HS-5 (cell line): ENCODE measurements at places on chromosomes 3 and 15.

- no peak for DNase-seq
Observed at GRCh38 chr3:66492672-66493071, 8.2 kb downstream of the LRIG1 start.

- no peak for DNase-seq
Observed at GRCh38 chr15:62492900-62493299, 327.8 kb upstream of the C2CD4B start.

DNA sequence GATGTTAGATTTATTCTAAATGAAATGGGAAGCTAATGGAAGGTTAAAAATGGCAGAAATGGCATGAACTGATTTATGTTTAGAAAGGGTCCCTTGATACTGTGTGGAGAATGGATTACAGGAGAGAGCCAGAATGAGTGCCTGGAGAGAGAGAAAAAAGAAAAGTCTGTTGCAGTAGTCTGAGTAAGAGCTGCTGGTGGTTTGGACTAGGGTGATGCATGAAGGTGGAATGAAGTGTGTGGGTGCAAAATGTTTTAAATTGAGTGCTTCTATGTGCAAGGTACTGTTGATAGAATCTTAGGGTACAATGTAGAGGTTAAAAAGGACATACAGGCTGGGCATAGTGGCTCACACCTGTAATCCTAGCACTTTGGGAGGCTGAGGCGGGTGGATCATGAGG, 11.4 kb upstream of the MGA start:
- DNase-seq: no peak

GRCh38 chr3:37926611-37927010, 64.0 kb upstream of the VILL start:
- no peak for DNase-seq

DNA sequence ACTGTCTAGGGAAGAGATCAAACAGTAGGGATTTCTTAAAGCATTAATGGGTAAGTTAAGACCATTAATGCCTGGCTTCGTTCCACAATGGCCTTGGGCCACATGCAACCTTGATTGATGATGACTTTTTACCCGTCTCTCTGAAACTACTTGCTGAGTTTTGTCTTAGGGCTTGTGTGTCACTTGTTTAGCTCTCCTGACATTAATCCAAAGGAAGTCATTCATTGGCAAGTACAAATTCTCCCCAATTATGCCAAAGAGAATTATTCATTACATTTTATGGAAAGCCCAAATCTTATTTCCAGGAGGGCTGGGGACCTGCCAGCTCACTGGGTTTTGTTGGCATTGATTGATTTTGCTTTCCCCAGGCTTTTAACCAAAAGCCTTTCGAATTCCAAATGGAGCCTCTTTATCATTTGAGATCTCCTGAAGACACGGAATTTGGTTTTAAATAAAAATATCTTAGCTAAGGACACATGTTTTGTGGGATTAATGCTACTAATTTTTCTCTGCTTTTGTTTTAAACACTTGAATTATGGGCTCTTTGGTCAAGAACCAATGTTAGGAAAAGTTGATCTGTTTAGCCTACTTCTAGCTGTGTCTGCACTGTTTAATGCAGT, 40.7 kb downstream of the SERPINI1 start:
- no peak for DNase-seq

- DNase-seq: no peak
Observed at GRCh38 chr3:98545940-98546339, 14.2 kb downstream of the GPR15 start.

DNA sequence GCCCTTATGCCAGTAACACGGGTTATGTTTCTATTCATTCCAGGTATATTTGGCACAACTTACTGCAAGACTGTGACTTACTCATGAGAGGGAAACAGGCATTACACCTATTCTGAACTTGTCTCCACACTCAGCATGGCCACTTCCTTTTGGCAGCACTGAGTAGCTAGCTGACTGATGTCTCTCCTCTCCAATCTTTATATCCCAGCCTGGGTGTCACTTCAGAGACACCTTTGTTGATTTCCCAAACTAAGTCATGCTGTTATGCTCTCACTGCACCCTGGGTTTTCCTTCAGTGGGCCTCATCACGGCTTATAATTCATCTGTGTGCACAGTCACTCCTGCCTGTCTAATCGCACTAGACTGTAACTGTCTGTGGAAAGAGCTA, 114.8 kb downstream of the MYLK start:
- DNase-seq: no peak

DNA sequence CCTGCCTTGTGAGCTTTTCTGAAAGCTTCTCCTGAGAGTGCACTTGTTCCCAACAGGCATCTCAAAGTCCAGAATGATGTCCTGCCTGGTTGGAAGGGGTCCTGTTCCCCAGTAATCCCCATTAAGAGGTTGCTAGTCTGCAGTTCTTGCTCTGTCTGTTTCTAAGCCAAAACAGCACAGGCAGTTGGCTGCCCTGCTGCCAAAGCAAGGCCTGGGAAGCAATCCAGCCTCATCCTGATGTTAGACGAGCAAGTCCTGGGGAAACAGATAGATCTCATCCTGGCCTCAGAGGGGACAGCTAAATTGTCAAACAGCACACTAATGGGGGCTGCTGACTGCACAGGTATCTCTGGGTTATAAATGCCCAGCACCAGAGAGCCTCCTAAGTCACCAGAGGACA, 198.0 kb downstream of the EPHB1 start:
- no peak for DNase-seq

- DNase-seq: no peak
Observed at GRCh38 chr3:44072601-44073540, 168.8 kb upstream of the TOPAZ1 start.

DNA sequence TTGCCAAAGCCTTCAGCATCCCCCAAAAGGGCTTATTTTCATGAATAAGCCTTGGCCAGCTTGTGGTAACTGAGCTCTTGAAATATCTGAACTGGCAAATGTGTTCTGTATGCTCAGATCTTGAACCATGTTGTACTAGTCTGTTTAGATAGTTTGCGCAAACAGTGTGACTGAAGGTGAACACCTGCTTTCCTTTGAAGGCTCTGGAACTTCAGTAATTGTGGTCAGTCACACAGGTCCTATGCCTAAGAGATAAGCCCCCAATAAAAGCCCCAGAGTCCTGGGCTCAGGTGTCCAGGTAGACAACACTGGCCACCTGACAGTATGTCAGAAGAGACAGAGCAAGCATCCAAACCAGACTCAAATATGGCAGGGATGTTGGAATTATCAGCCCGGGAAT, 5.4 kb downstream of the TUBGCP5 start:
- DNase-seq: no peak

GRCh38 chr3:76026379-76026778, 241.0 kb upstream of the ZNF717 start:
- no peak for DNase-seq

DNA sequence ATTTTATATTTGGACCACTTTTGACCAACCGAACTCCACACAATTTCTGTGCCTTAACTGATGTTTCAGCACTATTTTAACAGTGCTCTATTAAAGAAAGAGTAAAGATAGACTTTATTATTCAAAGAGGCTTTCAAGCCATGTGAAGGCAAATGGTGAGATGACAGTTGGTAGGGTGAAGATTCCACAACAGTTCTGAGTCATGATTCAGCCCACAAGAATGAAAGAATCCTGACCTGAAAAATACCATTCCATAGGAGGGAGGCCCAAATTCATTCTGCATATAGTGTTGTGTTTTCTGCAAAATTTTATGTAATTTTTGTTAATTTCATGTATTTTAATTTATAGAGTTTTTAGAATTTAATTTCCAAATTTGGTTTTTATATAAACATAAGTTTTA, 135.6 kb upstream of the STAC start:
- peak; percentile 38 for DNase-seq

GRCh38 chr3:128684986-128685726, 34.5 kb upstream of the RPN1 start:
- no peak for DNase-seq

DNA sequence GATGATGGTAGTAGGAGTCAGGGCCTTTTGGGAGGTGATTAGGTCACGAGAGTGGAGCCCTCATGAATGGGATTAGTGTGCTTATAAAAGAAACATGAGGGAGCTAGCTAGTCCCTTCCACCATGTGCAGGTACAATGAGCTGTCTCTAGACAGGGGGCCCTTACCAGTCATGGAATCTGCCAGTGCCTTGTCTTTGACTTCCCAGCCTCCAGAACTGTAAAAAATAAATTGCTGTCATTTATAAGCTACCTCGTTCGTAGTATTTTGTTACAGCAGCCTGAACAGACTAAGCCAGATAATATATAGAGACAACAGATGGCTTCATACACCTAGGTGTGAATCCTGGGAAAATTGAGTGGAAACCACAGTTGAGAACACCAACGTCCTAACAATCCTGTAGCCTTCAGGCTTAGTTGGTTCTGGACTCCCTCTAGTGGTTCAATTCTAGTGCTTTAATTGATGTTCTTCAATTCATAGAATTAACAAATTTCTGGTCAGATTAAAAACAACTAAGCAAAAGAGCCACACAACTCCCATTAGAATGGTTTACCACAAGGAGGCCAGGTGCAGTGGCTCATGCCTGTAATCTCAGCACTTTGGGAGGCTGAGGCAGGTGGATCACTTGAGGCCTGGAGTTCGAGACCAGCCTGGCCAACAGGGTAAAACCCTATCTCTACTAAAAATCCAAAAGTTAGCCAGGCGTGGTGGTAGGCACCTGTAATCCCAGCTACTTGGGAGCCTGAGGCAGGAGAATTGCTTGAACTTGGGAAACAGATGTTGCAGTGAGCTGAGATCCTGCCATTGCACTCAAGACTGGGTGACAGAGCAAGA, 21.3 kb upstream of the GATM start:
- no peak for DNase-seq

DNA sequence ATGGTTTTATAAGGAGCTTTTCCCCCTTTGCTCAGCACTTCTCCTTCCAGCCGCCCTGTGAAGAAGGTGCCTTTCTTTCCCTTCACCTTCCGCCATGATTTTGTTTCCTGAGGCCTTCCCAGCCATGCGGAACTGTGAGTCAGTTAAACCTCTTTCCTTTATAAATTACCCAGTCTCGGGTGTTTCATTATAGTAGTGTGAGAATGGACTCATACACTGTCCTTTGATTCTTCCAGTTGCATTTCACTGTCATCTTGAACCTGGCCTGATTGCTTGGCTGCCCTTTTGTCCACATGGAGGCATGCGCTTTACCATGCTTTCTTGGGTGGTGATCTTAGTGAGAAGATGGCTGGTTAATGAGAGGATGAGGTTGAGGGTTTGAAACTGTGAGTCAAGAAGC, 23.2 kb downstream of the USP13 start:
- DNase-seq: no peak

DNA sequence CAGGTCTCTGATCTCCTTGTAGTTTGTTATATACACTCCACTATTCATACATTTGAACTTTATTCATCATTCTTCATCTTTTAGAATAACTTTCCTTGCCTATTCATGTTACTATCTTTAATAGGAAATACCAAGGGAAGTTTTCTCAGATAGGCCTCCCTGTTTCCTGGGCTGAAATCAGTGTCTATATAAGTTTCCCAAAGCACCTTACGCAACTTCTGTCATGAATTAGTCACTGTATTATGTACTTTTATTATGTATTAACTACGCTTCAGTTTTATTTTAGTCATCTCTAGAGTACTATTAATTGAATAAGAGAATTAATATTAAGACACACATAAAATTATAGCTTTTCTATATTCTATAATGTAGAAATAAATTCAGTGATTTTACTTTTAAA, 1481.5 kb downstream of the OTOL1 start:
- DNase-seq: no peak

DNA sequence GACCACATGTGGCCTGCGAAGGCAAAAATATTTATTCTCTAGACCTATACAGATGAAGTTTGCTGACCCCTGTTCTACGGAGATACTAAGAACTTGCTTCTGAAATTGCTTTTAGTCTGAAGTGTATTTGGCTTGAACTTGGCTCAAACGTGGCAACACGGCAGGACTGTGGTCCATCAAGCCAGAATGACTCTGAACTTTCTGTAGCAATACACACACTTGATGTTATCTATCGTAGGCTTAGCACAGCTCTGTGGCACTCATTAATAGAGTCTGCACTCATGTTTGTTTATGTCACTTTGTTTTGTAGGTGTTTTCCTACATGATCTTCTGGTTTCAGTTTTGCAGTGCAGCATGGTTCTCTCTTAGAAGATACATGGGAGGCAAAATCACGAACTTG, 298.1 kb downstream of the ADAMTS17 start:
- no peak for DNase-seq

GRCh38 chr15:70029297-70029701, 68.4 kb downstream of the TLE3 start:
- no peak for DNase-seq

DNA sequence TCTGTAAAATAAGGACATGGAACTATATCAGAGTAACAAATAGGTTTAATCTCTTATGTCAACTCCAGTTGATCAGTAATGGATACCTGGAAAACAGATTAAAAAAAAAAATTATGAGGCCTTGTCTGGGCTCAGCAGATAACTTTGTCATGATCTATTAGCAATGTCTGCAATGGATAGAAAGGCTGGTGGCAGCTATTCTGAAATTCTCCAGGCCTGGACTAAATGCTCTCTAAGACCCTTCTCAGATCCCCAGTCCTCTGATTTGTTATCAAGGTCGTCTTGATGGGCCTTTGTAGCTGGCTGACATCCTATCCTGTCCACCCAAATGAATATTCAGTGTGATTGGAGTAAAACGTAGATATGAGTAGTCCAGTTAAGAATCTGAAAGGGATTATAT, 13.7 kb downstream of the LRTM1 start:
- DNase-seq: no peak

- no peak for DNase-seq
Observed at GRCh38 chr3:112273536-112273935, 20.5 kb downstream of the SLC9C1 start.

GRCh38 chr3:185318141-185318540, 44.8 kb upstream of the MAP3K13 start:
- no peak for DNase-seq

GRCh38 chr3:38662544-38662943, 13.1 kb upstream of the SCN5A start:
- DNase-seq: peak; percentile 32

GRCh38 chr3:187805774-187806173, 60.5 kb upstream of the BCL6 start:
- DNase-seq: no peak

GRCh38 chr3:66047311-66048050, 8.8 kb upstream of the MAGI1 start:
- DNase-seq: peak; percentile 97
